Right lung (tissue), 10 donors: ENCODE measurements at places on chromosomes 6 and 20.

GRCh38 chr6:121523628-121524027 lies 88.2 kb downstream of the GJA1 start:
- DNase-seq, result no peak

- DNase-seq, result no peak
These were observed 495.2 kb downstream of the RFPL4B start for GRCh38 chr6:112842330-112842685.

DNA sequence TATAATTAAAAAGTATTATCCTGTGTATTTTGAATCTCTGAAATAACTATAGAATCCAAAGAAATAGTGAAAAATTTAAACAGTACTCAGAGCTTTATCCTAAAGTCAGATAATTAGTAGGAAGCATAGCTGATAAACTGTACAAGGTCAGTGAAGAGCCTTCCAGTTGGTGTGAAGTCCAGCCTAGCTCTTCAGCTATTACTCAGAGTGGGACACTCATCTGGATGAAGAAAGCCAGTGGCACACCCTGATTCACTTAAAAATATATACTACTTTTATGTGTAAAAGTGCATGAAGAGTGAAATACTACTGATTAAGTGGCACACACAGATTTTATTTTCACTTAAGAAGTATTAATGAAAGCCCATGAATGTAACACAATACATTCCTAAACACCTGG lies 3.1 kb downstream of the IFNGR1 start:
- no peak for DNase-seq

DNA sequence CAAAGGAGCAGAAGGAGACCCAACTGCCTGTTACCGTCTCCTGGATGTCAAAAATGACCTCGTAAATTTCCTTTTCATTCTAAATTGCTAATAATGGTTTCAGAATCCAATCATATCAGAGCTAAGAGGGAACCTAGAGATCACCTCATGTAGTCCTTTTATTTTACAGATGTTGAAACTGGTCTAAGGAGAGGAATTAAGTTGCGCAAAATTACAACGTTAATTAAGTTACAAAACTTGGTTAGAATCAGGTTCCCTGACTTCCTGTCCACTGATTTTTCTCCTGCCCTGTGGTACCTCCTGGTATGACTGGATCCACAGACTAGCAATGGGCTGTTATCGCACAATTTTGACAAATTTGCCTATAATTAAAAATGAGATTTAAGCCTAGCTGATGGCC lies 9.0 kb upstream of the STK38 start:
- no peak for DNase-seq

DNA sequence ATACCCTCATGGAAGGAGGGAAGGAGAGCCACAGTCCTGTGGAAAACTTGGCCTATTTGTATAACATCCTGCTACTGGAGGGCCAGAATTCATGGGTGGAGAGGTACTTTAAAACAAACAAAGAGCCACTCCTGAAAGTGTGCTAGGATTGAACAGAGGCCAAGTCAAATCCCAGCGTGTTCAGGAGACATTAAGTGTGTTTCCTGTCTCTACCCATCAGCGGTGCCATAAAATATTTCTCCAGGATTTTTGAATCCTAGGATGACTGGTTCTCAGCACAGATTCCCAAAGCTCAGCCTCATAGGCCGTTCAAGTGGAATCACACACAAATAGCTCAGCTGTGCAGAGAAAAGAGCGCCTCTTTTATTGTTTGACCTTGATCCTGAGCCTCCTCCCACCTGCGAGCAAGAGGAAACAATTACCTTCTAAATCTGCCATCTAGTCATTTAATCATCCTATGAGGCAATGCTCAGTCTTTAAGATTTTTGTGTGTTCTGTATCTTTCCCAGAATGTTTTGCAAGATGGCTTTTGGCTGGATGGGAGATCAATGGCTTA lies 31.8 kb upstream of the RALGAPA2 start:
- no peak for DNase-seq
